ENCODE measurements at places on chromosomes 7 and 10. TPM values are rescaled to one million over a fixed set of nuclear protein-coding genes. Genes with fewer than 3 reads are reported as not detected.

FAM25C gene
- not detected for total RNA-seq

XRCC2 gene
- 2.3 TPM for total RNA-seq

OR2F2 gene
- total RNA-seq = not detected

DNA sequence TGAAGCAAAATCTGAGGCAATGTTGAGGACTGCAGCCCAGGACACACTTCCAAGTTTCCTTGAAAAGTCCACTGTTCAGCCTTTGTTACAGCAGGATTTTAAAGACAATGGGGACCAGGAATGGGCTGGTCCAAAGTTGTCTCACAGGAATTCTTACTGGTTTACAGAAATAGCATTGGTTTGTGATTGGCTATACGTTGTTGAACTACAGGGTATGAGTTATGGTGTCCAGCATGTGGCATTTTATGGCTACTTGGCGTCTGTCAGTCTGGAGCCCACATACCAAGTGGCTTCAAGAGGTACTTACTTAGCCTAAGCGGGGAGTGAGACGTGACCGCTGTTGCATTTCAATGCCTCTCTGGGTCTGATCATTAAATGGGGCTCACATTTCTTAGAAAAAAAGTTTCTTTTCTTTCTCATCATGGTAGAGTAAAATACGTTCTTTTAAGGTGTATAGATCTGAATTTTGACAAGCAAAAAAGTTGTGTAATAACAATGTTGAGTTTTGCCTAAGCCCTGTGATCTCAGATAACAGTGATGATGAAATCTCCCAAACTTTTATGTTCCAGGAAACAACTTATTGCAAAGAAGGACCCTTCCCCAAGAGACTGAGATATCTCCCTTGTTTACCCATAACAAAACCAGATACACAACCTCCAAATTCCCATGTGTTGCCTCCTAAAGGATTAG, 100.0 kb upstream of the TRIM24 start:
- H3K4me3 ChIP-seq = no peak overlapping the region
- H3K27ac ChIP-seq = no peak overlapping the region
- no peaks in the 10 kb centered on the region for H3K27me3 ChIP-seq
- H3K4me1 ChIP-seq = no peaks in the 10 kb centered on the region
- no peak for DNase-seq
- H3K36me3 ChIP-seq = no peaks in the 10 kb centered on the region

- H3K36me3 ChIP-seq = no peaks in the 10 kb centered on the region
- DNase-seq = no peak
- peaks cover 5% of the 10 kb centered on the region for H3K4me1 ChIP-seq
Observed at GRCh38 chr10:98916526-98917125, 319.0 kb downstream of the HPSE2 start.

DNA sequence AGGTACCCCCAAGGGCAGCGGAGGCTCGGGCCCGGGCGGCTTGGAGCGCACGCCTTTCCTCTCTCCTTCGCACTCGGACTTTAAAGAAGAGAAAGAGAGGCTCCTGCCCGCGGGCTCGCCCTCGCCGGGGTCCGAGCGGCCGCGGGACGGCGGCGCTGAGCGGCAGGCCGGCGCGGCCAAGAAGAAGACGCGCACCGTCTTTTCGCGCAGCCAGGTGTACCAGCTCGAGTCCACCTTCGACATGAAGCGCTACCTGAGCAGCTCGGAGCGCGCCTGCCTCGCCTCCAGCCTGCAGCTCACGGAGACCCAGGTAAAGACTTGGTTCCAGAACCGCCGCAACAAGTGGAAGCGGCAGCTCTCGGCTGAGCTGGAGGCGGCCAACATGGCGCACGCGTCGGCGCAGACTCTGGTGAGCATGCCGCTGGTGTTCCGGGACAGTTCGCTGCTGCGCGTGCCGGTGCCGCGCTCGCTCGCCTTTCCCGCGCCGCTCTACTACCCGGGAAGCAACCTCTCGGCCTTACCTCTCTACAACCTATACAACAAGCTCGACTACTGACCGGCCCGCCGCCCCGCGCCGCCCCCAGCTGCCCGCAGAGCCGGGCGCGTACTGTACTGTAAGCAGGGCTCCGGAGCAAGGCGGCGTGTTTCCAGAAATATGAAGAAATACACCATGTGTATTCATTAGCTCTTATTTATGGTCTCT, 1.8 kb downstream of the HMX2 start:
- peak overlapping the region; percentile 8 for H3K4me3 ChIP-seq
- peaks cover 87% of the 10 kb centered on the region for H3K27me3 ChIP-seq
- peaks cover 14% of the 10 kb centered on the region for H3K4me1 ChIP-seq
- H3K36me3 ChIP-seq = no peaks in the 10 kb centered on the region
- DNase-seq = peak; percentile 47

GRCh38 chr10:75538144-75538543, 106.7 kb downstream of the LRMDA start:
- peaks cover 6% of the 10 kb centered on the region for H3K27me3 ChIP-seq
- H3K4me1 ChIP-seq = peaks cover 6% of the 10 kb centered on the region
- H3K27ac ChIP-seq = no peak overlapping the region
- H3K4me3 ChIP-seq = no peak overlapping the region
- DNase-seq = no peak

Measured in hepatocyte (in vitro differentiated cells).